ENCODE measurements at places on chromosomes 5 and 9.

GRCh38 chr5:143208781-143209510 is 194.5 kb downstream of the NR3C1 start:
- DNase-seq: no peak

GRCh38 chr9:36041506-36041905 is 4.8 kb downstream of the RECK start:
- DNase-seq: no peak

DNA sequence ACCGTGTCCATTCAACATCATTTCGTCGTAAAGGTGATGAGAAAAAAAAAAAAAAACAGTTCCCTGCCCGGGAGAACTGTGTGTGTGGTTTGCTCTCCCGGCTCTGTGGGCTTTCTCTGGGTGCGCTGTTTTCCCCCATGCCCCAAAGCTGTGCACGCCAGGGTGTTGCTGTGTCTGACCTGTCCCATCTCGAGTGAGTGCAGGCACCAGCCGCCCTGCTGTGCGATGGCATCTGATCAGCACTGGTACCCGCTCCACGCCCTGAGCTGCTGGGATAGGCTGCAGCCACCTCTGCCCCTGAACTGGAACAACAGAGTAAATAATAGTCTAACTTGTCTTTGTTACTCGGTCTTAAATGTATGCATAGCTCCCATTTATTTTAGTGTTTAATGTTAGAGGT is 33.3 kb downstream of the CEP72 start:
- DNase-seq: no peak

GRCh38 chr9:406886-407654 is 192.4 kb downstream of the DOCK8 start:
- no peak for DNase-seq

- peak; percentile 84 for DNase-seq
Measured at GRCh38 chr5:108381350-108381953, 446 bp downstream of the FBXL17 start.

DNA sequence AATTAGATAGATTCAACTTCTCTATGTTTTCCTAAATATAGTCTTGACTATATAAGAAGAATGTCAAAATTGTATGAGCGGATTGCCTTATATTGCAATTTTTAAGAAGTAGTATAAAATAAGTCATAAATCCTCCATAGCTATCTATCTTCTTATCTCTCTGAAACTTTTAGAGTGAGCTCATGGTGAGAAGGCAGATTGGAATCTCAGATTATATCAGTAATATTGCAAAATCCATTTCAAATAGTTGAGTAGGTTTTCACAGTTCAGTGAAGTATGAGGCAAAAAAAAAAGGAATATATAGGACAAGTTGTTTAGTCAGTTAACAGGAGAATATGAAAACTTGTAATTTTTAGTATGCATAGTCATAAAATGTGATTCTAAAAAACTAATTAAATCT is 156.4 kb downstream of the FAM174A start:
- DNase-seq: no peak

GRCh38 chr9:100926366-100926765 is 102.2 kb upstream of the PLPPR1 start:
- no peak for DNase-seq

DNA sequence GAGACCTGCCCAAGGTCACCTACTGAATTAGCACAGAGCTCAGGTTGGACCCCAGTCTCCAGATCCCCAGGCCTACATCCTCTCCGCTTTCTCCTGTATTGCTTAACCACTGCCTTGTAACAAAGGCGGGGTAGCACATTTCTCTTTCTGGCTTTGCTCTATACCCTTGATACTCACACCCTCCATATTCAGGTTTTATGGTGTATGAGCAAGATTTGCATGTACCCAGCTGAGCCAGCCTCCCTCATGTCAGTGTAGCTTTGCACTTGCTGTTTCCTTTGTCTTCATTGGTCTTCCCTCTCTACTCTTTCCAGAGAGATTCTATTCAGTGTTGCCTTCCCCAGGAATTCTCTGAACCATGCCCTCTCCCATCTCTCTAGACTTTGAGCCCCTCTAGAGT is 19.6 kb upstream of the ZCCHC7 start:
- DNase-seq: no peak

DNA sequence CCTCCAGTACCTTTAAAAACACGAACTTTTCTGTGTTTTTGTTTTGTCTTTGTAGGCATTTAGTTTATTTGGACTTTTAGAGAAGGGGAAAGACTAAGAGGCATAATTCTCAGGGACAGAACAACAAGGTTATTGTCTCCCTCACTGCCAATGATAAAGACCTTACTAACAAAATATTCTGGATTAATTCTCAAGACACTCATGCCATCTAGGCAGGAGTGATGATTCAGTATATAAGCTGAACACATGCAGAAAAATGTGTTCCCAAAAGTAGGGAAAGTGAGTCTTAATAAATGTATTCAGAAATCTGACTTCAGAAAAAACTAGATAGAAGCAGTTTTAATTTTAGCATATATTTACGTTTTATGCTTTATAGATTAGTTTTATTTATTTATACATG is 17.4 kb upstream of the ASPN start:
- no peak for DNase-seq

DNA sequence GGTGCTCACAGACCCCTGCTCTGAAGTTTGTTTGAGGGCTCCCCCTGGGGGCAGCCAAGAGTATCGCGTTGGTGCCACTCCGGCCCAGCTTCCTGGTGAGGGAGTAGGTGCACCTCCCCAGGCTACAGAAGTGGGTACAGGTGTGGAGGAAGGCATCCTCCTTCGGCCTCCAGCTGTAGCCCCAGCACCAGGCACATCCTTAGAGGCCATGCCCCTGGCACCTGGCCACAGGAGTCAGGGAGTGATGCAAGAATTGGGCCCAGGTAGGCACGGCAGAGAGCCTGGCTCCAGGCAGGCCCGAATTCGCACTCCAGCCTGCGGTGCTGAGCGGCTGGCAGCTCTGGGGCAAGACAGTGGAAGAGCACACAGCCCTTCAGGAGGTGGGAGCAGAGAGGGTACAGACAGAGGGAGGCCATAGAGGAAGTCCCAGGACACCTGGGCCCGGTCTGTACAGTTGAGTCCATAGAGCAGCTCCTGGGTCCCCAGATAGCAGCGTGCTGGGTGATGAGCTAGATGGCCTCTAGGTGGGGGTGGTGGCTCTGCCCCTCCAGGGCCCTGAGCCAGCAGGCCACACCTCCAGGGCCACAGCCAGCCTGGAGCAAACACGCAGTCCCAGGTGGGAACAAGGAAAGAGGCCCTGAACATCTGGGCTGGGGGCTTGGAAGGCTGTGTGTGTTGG is 2.4 kb downstream of the SAPCD2 start:
- DNase-seq: peak; percentile 83

DNA sequence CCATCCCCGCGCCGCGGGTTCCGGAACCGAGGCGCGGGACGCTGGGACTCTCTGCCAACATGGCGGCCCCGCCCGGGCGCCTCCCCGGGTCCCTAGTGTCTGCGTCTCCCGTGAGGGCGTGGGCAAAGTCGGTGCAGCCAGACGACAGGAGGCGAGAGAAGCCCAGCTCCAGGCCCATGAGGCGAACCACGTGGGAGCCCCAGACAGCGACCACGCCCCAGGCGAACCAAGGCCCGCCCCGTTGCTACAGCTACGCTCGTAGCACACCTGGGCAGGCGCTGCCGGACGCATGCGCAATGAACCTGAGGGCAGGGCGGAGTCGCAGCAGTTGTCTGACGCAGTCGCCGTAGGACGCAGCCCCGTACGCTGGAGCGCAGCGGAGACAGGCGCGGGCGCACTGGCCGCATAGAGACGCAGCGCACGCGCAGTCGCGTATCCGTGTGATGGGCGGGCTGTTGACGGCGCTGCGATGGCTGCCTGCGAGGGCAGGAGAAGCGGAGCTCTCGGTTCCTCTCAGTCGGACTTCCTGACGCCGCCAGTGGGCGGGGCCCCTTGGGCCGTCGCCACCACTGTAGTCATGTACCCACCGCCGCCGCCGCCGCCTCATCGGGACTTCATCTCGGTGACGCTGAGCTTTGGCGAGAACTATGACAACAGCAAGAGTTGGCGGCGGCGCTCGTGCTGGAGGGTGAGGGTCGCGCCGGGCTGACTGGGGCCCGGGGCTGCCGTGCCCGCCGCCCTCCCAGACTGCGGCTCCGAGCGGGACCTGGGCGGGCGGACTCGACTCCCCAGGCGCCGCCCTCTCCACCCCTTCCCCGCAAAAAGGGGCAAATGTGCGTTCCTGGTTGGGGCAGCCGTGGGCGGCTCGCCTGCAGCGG is at the start of gene MAN1B1:
TSS of gene MAN1B1 (plus strand) at position 455 of the 878 bp plus-strand sequence. CDS start at position 470, 15 bp downstream.
- peak; percentile 100 for DNase-seq

DNA sequence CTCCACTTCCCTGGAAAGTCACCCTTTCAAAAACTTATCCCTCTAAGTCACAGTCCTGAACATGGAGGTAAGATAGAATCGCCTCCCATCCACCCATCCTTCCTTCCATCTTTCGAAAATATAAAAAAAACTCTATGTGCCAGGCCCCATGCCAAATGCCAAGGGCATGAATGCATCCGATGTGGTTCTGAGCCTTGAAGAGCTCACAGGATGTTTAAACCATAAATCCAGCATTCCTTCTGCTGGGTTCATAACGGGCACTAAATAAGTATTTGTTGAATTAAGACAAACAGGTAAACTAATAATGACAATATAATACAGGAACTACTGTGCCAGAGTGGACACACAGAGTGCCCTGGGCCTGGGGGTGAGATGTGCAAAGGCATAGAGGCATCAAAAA is 147.3 kb downstream of the TTLL11 start:
- no peak for DNase-seq

DNA sequence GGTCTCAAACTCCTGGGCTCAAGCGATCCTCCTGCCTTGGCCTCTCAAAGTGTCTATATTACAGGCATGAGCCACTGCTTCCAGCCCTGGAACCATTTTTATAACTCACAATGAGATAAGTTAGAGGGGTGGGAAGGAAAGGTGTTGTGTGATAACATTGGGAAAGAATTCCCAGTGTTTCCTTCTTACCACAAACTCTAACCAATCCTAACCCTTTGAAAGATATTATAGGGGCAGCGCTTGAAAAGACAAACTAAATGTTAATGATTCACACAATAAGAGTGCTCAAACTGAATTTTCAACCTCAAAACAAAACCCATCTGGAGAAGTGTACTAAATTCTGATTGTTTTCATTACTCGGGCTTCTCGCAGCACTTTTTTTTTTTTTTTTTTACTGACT is 109.7 kb downstream of the TSSK1B start:
- DNase-seq: no peak

DNA sequence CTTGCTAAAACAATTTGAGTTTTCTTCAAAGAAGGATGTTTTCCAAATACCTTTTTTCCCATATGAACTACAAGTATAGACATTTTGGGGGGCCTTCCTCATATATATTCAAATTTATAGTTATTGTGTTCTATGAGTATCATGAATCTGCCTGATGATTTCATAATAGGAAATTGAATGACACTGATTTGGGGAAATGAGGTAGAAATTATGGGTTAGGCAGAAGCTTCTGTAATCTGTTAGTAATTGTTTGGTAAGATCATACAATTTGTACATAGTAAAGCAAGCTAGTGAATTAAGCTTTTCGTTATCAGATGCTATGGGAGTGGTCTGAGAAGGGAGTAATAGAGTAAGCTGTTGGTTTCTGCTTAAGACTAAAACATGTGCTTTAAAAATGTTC is 98.0 kb downstream of the TRIO start:
- DNase-seq: no peak

DNA sequence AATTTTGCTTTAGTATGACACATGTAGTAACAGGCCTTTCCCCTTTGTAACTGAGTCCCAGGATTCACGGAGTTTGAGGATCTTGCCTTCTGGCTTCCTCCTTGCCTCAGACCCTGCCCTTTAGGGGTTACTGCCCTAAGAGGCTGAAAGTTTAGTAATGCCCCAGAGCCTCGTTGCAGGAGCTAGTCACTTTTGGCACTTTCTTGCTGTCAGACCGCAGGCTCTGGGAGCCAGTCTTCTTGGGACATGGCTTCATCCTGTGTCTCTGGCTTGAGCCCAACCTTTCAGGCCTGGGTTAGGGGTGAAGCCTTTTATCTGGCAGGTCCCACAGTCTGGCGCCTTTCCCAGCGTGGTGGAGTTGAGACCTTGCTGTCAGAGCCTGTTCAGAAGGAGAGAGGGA is 185.6 kb upstream of the DMRT1 start:
- DNase-seq: peak; percentile 90

DNA sequence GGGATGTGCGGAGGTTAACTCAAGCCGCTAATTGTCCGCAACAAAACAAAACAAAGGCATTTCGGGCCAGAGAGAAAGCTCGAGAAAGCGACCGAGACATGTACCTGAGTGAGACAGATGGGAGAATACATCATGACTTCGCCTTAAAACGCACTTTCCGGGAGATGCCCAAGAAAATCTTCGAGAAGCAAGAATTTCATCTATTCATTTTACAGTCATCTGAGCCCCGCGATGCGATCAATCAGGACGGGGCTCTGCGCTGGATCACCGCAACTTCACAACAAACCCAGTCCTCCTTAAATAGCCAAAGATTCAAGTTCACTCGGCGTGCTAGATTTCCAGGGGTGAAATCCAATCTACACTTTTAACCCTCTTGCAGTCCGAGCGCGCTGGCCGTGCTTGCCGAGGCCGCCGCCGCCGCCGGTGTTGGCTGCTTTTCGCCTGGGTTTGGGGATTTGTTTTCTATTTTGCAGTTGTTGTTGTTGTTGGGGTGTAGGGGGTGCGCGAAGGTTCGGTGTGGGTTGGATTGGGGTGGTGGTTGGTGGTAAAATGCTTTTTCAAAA is 482 bp downstream of the NFIB start:
- DNase-seq: no peak

GRCh38 chr5:139395844-139396640 is 1.1 kb upstream of the PROB1 start:
- DNase-seq: peak; percentile 60

DNA sequence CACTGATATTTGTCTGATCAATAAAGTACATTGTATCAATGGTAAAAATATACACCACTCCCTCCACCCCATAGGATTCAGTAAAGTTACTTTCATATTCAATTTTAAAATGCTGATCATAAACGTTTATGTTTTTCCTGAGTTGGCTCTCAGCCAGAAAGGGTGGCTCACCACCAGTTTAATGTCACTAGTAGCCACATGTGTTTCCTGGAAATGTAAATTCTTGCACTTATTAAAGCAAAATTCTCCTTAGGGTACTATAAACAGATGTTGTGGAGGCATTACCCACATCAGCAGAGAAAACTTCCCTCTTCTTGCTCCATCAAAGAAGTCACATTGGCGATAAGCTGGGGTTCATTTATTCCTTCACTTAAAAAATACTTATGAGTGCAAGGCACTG is 210.3 kb downstream of the SREK1 start:
- no peak for DNase-seq

DNA sequence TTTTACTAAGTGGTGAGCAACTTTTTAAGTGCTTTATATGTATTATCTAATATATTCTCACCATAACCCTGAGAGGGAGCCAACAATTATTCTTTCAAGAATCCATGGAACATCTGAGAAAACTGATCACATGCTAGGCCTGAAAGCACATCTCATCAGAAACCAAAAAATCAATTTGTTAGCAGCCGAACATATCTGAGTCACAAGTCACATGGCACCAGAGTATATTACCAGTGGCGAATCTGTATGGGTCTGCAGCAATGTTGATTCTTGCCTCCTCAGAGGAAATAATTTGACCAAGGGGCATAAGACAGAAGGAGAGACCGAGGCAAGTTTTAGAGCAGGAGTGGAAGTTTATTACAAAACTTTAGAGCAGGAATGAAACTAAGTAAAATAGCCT is 25.3 kb upstream of the SIL1 start:
- DNase-seq: no peak
